Activated CD4-positive, alpha-beta T cell treated with anti-CD3 and anti-CD28 coated beads for 24 hours (primary cell): ENCODE measurements at places on chromosomes 7 and 10.

- no peak for DNase-seq
These were observed 49.1 kb downstream of the STRA8 start for GRCh38 chr7:135282561-135283254.

GRCh38 chr10:4535521-4535920 lies 290.5 kb upstream of the AKR1E2 start:
- no peak for DNase-seq

GRCh38 chr10:103668351-103669242 lies 175.1 kb downstream of the NEURL1 start:
- no peak for DNase-seq

GRCh38 chr10:124689911-124690498 lies 54.2 kb downstream of the FAM53B start:
- no peak for DNase-seq

DNA sequence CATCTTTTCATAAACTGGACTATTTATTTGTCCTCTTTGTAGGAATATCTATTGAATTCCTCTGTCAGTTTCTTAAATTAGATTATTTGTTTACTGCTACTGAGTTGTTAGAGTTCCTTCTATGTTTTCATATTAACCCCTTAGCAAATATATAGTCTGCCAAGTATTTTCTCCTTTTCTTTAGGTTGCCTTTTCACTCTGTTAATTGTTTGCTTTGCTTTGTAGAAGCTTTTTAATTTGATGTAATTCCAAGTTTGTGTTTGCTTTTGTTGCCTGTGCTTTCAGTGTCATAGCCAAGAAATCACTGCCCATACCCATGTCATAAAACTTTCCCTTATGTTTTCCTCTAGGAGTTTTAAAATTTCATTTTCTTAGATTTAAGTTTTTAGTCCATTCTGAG lies 256.2 kb upstream of the SEMA3A start:
- DNase-seq = no peak

GRCh38 chr10:14603534-14604102 lies 171.1 kb downstream of the FAM107B start:
- no peak for DNase-seq

- no peak for DNase-seq
These were observed 39.4 kb downstream of the ADRB1 start for GRCh38 chr10:114083040-114083439.

- DNase-seq = no peak
These were observed 566.8 kb downstream of the SH2D4B start for GRCh38 chr10:81104494-81104893.

- no peak for DNase-seq
These were observed 1.2 kb upstream of the SMARCD3 start for GRCh38 chr7:151249732-151250072.

DNA sequence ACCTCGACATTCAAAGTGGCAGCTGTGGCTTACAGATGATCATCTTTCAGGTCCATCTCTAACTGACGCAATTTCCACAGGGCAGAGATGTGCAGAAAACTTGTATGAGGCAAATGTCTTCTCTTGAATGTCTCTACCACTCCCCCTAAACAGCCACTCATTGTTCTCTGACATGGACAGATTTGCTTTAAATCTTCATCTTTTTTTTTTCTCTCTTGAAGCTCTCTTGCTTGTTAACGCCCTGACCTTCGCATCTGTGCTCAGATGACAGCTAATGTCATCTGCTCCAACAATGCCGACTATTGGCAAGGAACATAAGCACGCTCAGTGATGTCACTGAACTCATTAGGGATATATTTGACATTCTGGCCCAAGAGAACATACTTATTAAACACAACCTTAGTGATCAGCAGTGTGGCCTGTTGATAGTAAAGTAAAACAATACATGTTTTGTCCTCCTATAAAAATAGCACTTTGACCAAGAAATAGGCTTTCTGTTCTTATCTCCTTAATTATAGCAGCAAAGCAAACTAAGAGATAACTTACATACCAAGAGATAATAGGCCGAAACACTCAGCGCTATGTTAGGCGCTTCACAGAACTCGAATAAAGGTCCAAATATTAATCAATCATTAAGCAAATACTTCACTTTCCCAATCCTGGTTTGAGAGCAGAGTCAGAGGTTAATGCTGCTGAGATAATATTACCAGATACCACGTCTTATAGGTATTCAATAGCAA lies 583.5 kb downstream of the PARD3 start:
- no peak for DNase-seq

DNA sequence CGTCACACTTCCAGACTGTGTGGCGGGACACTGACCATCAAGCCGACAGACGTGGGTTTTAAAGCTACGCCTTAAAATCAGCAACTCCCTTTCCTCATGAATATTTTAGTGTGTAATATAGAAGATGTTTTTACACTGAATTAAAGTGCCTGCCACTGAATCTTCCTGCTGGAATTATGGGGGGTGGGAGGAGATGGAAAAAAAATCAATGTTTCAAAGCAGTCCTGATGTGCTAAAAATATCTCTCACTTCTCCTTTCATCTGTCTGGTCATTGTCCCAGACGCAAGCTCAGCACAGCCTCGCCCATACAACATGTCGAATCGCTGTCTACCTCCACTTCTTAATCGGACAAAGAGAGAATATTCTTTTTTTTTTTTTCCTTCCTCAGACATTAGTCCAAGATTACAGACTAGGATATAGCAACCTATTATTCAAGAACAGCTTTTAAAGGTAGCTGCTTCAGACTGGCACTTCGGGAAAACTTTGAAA lies 165.1 kb upstream of the KLF14 start:
- no peak for DNase-seq

DNA sequence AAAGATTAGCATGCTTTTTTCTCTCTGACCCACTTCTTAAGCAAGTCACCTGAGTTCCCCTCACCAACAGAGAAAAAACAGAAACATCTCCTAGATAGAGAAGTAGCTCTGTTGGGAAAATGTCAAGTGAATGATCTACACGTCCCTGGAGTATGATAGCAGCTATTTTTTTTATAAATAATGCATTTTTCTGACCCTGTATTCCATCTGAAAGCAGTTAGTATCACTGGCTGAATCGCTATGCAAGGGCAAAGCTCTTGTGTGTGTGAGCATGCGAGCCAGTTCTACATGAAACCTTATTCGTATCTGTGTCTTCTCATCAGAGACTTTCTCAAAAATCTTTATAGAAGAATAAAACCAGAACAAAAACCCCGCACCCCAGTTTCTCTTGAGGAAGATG lies 8.2 kb downstream of the ANKMY2 start:
- DNase-seq = no peak

GRCh38 chr7:114588506-114588905 lies 173.9 kb downstream of the FOXP2 start:
- no peak for DNase-seq

DNA sequence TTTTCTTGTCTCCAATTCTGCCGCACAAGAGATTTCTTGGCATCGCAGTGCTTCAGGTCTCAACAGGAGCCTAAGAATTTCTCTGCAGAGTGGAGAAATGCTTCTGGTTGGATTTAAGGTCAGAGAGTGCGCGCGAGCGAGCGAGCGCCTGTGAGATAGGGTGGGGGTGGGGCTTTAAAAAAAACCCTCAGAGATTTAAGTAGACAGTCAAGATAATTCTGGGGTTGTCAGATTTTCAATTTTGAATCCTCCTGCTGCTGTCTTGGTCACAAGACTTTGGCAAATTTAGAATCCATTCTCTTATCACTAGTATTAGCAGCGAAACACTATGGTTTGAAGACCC lies 49.7 kb downstream of the CPEB3 start:
- no peak for DNase-seq

- DNase-seq = no peak
These were observed 28.2 kb downstream of the ADK start for GRCh38 chr10:74179111-74179710.

- DNase-seq = no peak
These were observed 252.3 kb downstream of the SNX10 start for GRCh38 chr7:26543951-26544350.

DNA sequence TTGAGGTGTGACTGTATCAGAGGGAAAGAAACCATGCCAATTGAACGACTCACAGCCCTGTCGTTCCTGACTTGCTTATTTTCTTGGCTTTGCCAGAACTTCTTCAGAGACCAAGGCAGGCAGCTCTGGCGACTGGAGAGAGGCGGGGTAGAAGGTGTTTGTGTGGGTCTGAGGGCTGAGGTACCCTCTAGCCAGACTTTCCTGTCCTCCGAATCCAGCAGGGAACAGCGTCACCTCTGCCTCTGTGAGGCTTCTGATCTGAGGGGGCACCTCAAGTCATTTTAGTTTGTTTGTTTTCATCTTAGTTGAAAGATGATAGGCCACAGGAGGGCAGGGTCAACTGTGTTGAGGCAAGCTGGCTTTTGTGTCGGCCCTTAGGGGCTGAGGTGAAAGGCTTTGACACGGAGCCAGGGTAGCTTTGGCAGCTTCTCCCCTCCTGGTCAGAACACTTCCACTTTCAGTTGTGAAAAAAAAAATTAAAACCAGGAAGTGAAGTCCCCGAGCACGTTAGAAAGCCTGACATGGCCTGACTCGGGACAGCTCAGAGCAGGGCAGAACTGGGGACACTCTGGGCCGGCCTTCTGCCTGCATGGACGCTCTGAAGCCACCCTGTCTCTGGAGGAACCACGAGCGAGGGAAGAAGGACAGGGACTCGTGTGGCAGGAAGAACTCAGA lies 1.9 kb downstream of the ACSL5 start:
- DNase-seq = no peak

DNA sequence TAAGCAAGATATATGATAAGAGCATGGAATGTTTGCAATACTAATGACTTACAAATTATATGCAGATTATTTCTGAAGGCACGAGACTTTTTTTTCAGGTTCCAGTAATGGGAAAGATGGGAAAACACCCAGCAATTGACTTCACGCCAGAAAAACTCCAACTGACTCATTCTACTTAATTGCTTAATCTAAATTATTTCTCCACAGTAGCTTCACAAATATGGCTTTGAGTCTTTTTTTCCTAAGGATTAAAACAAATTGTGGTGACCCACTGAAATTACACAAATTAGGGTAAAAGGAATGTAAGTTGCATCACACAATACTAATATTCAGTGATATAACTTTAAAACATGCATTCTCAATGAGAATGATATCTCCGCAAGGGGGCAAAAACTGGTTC lies 138.7 kb downstream of the GNAI1 start:
- DNase-seq = no peak

DNA sequence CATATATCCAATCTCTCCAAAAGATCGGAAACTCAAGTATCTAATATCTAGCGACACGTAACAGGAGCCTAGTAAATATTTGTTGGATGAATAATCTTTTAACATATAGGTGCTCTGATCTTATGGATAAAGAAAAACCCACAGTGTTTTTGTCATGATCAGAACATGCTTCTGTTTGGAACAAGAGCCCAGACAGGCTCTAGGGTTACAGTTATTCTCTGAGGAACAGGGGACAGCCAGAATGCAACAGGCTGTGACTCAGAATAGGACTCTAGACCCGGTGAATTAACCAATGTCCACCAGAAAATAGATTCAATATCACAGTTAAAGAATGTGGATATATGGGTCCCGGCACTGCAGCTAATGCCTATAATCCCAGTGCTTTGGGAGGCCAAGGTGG lies 296.1 kb upstream of the FZD8 start:
- DNase-seq = no peak

DNA sequence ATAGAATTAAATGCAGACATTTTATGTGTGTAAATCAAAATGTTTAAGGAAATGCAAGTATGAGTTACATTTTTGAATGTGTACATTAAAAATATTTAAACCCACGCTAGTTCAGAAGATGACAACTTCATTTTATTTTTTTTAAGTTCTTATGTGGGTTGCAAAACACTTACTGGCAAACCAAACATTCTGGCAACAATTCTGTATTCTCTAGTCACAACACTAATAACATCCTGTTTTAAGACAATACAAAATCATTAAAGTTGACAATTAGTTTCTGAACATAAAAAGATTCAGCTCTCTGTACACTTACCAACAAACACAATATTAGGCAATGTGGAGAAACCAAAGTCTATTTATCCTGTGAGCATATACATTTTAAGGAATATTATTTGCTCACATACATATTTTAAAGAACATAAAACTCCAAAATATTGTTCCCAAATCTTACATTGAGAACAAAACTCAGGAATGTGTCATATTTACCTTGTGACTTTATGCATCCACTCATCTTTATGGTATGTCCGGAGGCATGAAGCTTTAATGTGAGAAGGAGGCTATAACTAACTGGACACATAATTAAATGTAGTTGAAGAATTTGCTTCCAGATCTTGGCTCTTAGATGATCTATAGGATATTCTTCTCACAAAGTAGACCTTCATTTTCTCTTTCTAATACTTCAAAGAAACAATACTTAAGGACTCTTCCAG lies 134.7 kb downstream of the DGKB start:
- DNase-seq = no peak

DNA sequence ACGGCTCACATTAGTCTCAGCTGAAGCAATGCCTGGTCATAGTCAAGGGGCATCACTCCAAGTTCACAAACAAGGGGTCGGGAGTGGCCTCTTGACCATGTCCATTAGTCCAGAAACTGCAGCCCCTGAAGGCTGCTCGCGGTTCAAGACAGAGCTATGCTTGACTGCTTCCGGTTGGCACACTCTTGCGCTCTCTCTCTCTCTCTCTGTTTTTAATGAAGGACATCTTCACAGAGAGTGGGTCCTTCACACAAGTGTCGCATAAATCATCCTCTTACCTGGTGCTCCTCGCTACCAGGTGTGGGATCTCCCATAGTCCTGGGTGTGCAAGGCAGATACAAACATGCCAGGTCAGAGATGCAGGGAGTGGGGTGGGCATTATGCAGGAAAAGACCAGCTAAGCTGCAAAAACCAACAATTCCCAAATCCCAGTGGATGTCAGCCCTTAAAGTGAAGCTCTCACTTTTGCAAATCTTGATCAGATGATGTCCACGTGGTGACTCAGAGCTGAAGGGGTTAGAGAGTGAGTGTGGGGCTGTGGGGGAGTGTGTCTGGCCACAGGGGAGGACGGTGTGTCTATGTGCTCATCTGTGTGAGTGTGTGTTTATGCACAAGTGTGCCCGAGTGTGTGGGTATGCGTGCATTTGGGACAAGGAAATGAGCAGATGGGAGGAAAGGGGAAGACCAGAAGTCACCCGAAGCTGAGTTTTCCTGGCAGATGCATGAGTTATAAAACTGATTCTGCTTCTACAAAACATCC lies 83.7 kb upstream of the PPP2R2D start:
- no peak for DNase-seq

DNA sequence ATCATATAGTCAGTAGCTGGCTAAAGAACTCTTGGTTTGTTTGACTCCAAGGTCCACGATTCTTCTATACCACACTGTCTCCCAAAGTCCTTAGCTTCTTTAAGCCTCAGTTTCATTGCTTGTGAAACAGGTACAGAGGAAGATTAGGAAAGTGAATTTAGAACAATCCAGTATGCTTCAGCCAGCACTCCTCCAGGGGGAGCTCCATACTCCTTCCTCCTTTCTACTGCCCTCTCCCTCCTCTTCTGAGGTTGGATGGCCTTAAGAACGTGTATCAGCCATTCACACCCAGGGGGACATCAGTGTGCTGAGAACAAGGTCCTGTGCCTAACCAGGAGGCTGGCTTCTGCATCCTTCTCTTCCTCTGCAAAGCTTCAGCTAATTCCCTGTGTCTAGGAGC lies 54.8 kb upstream of the CALD1 start:
- DNase-seq = no peak
